ENCODE measurements at places on chromosomes 1 and 21.

DNA sequence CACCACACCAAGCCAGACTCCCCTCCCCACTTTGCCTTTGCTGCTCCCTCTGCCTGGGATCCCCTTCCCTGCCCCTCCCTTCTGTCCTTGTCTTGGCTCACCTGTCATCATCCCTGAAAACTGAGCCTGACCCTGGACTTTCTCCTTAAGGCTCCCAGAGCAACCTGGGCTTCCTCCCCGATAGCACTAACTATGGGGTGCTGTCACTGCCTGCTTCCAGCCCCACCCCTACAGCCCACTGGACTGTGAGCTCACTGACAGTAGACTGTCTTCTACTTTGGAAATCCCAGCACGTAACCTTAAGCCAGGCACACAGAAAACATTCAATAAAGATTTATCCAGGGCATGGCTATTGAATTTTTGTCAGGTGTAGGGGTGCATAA is 9.5 kb upstream of the CSF1 start:
- DNase-seq, result no peak

- no peak for DNase-seq
Measured at GRCh38 chr21:37742115-37742514, 174.1 kb downstream of the KCNJ6 start.

GRCh38 chr1:193418745-193419058 is 232.3 kb upstream of the B3GALT2 start:
- DNase-seq, result no peak

GRCh38 chr1:32521165-32521564 is 18.1 kb upstream of the ZBTB8A start:
- DNase-seq, result no peak

DNA sequence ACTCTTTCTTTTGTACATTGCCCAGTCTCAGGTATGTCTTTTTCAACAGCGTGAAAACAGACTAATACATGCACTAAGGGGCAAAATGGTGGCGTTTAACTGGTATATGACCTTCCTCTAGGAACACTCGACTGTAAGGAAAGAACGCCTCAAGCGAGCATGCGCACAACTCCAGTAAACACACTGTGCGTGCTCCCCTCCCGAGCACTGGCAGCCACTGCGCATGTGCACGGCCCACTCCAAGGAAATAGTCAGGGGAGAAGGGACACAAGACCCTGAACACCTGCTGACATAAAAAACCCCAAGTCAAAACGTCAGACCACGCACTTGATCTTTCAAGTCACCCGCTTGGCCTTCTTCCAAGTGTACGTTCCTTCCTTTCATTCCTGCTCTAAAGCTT is 173.5 kb downstream of the NPHP4 start:
- DNase-seq, result no peak

DNA sequence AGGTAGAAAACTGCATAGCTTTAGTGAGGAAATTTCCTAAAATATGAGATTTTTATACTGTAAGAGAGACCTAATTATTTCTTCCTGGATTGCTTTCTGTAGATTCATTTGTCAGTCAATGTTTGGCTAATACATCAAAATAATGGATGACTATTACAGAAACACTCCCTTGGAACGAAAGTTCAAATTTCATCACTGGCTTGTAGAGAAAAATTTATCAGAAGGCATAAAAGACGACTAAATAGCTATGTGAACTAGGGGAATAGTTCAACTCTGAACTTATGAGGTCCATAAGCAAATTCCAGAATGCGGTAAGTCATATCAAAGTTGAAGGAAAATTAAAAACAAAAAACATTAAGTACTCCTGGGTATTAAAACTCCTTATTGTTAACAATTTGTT is 36.0 kb downstream of the WNT2B start:
- DNase-seq, result no peak

DNA sequence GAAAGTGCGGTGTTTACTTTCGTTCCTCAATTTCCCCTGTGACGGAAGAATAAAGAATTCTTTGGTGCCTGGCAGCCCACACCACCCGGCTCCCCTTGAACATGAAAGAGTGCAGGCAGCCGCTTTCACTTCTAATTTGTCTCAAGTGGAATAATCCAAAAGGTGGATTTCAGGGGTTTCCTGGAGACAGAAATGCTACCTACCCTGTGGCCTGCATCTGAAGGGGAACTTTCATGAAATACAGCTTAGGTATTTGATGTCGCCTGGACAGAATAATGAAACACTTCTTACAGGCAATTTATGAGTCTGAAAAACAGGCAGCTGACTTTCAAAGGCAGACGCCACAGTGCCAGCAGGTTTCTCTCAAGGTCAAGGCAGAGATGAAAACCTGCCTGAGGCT is 169.5 kb upstream of the USP24 start:
- DNase-seq, result no peak

GRCh38 chr1:219171192-219171935 is 2.3 kb upstream of the LYPLAL1 start:
- DNase-seq, result no peak

Measured in dorsolateral prefrontal cortex (tissue), 122 donors.